Astrocyte (in vitro differentiated cells and primary cell): ENCODE measurements at places on chromosomes 2 and 18. TPM values are rescaled to one million over a fixed set of nuclear protein-coding genes. Genes with fewer than 3 reads are reported as not detected.

The ANO7 gene
- total RNA-seq, result 5.8 and 7.1 TPM in 2 replicates

The G6PC2 gene
- total RNA-seq, result not detected in 2 replicates

The RAMP1 gene
- 9.1 and 13.7 TPM in 2 replicates for total RNA-seq

The PTGR3 gene
- total RNA-seq, result 8.4 and 12.7 TPM in 2 replicates

The CCDC121 gene
- 1.2 and 1.6 TPM in 2 replicates for total RNA-seq

DNA sequence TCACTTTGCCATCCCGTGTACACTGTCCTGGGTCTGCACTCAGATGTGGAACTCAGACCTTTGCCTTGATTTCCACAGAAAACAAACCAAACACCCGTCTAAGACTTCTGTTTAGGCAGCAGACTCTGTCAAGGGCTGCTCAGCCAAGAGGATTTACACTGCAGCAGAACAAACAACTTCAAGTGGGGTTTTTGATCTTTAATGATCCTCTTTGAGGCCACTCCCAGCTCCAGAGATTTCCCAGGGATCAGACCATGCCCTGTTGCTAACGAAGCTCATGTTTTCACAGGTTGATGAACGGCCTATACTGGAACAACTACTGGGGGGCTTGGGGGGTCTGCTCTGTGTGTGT, 52.5 kb upstream of the LGALSL start:
- DNase-seq, result no peak

DNA sequence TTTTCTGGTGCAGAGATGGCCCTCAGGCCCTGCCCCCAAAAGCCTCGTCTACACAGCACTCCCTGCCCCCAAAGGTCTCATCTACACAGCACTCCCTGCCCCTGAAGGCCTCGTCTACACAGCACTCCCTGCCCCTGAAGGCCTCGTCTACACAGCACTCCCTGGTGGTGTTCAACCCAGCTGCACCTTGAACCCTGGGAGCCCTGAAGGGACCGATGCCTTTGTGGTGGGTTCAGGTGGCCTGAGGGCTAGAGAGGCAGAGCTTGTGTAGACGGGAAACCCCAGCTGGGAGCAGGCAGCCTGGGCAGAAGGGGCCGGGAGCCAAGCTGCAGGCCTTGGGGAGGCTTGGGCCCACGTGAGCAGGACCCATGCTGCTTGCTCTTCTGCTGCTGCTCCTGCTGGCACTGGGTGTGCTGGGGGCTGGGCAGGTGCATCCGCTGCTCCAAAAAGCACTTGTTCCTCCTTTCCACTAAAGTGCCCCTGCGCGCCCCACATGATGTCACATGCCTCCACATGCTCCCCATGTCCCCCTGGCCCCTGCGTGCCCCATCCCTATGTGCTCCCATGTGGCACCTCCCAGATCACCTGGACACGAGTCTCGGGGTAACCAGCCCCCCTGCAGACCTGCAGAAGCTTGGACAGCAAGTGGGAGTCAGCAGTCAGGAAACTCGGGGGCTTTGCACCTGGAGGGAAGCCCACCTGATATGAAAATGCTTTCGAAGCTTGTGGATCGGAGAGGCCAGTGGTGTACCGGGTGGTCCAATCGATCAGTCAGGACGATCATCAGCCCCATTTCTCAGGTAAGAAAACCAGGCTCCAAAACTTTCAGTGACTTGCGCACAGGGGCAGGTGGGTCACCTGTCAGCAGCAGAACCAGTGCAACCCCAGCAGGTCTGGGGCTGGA, 94.9 kb upstream of the CTDP1 start:
- DNase-seq, result no peak

GRCh38 chr18:79682894-79683625, 3.5 kb downstream of the CTDP1 start:
- DNase-seq, result no peak

DNA sequence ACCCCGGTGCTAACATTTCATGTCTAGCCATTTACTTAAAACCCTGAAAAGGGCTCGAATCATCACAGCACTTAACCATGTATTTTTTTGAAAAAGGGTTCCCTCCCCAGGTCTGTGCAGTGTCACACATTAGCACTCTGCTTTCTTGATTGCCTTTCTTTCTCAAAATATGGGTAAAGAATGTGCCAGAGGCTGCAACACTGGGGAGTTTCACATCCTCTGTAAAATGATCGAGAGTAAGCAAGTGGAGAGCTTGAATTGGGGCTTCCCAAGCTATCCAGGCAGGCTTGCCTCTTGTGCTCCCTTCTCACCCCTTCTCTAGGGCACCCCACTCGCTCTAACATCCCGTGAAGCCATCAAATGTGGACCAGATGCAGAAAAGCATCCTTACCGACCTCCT, 177.0 kb upstream of the CCDC68 start:
- DNase-seq, result no peak

DNA sequence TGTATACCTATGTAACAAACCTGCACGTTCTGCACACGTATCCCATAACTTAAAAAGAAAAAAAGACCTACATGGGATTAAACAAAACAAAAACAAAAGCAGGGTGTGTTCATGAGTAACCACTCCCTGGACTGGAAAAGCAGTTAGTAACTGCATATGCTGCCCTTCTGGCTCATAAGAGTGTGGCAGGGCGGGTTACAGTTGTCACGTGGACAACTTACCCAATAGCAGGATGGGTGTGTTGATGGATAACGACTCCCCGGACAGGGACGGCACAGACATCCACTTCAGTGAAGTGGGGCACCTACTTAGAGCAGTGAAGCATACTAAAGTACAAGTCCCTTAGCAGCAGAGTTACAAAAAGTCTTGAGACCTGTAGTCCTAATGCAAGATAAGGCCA, 136.7 kb downstream of the CCBE1 start:
- no peak for DNase-seq

GRCh38 chr2:178632729-178633128, 152.5 kb downstream of the PLEKHA3 start:
- DNase-seq, result no peak

- peak; percentile 46 for DNase-seq
Observed at GRCh38 chr2:212995920-212996319, 155.5 kb downstream of the IKZF2 start.

GRCh38 chr2:172366596-172367150, 60.7 kb upstream of the ITGA6 start:
- no peak for DNase-seq

GRCh38 chr18:22545066-22545760, 127.5 kb upstream of the CTAGE1 start:
- DNase-seq, result no peak

DNA sequence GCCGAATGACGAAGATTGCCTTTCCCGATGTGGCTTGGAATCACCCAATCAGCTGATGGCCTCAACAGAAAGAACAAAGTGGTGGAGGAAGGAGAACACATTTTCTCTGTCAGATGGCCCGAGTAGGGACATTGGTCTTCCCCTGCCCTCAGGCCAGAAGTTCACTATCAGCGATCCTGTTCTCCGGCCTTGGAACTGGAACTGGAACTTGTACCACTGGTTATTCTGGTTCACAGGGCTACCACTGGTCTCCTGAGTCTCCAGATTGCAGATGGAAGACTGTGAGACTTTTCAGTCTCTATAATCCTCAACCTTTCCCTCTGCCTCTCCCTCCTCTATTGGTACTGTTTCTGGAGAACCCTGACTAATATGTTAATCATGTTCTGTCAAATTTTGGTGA, 180.4 kb downstream of the ANKRD30B start:
- DNase-seq, result no peak

DNA sequence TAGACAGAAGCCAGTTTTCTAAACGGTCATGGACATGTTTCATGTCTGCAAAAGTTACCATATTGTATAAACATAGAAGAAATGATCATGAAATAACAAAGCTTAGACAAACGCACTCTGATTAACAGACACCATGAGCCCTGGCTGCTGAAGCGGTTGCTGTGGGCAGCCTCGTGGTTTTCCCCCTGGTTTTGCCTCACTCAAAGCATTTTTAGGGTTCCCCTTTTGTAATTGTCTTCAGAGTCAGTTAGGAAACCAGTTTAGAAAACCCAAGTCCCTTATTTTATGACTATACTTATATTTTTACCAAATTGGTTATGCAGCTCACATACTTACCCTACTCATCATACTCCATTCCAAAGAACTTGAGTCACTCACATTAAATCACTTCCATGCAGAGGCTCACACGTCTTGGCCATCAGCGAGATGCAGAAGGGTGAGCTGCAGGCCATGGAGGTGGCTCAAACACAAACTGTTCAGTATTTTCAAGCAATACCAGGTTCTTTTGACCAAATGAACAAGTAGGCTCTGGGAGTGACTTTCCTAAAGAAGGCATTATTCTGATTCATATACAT, 105.6 kb upstream of the SALL3 start:
- peak; percentile 12 for DNase-seq

DNA sequence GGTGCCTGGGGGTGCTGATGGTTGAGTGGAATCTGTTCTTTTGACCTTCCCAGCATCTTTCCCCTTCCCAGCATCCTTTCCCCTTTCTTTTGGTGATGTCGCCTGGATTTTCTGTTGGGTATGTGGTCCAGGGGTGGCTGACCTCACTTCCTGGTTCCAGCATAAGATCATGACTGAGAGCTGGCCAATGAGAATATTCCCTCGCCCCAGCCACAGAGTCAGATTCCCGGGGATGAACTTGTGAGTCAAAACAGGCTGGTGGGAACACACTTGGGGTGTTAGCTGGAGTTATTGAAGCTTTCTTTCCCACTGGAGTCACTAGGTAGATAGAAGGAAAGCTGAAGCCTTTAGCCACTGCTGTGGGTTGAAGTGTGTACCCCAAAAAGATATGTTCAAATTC, 28.0 kb upstream of the FOSL2 start:
- peak; percentile 20 for DNase-seq

- DNase-seq, result no peak
Observed at GRCh38 chr2:2642906-2643890, 312.1 kb upstream of the MYT1L start.

- no peak for DNase-seq
Observed at GRCh38 chr2:19189391-19189790, 169.0 kb downstream of the OSR1 start.
